ENCODE measurements at places on chromosomes 3 and 15.

DNA sequence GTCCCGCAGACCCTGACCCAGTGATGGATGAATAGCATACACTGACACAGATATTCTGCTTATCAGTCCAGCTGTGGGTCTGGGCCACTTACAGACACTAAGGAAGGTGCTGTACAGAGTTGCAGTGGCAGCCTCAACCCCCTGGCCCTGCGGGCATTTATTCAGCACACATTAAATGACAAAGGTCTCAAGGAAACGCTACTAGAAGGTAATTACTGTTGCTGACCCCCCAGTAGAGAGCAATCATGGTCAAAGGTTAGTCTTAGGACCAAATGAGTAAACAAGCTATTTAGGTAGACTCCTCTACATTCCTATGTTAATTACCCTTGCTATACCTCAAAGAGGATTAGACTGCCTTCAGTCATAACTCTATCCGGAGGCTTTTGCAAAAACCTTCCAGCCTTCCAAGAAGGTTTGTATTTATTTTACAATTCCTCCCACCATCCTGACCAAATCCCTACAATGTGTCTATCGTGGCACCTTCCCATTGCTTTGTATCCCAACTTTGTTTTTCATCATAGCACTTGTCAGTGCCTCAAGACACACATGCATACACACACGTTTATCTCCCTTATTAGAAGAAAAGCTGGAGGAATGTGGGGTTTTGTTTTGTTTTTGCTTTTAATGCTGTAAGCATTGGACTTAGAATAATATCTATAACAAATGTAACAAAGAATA is 227.9 kb downstream of the PYDC2 start:
- DNase-seq: no peak

GRCh38 chr15:66701422-66702034 is 508 bp upstream of the SMAD6 start:
- no peak for DNase-seq

- no peak for DNase-seq
Measured at GRCh38 chr15:56537881-56538280, 72.9 kb upstream of the MNS1 start.

GRCh38 chr15:63405159-63405558 is 23.5 kb upstream of the CA12 start:
- no peak for DNase-seq

DNA sequence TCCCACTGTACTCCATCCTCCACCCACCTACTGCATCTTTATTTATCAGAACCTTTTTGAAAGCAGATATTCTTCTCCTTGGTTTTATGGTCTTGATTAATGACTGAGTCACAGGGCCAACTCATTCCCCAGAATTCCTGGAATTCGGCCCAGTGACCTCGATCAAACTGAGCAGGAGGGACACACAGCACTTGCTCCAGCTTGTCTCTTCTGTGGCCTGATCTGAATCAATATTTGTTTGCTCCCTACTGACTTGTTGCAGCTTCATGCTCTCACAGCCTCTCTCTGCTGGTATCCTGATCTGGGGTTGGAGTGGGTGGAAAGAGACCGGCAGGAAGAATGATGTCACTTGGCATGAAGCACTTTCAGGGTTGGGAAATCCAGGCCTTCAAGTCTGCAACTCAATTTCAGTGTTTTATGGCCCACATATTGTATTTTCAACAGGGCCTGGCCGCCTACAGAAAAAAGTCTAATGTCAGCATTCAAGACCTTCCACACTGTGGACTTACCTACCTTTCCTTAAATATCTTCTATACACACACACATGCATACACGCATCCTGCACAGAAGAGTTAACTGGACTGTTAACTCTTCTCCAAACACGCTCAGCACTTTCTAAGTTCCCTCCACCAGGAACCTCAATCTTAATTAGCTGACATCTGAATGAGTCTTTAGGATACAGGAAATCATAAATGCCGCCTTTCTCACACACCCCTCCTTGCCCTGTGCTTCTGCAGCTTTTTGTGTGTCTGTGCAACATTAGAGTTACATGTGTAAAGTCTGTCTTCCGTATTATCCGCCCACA is 4.6 kb downstream of the ANXA2 start:
- DNase-seq: peak; percentile 8

DNA sequence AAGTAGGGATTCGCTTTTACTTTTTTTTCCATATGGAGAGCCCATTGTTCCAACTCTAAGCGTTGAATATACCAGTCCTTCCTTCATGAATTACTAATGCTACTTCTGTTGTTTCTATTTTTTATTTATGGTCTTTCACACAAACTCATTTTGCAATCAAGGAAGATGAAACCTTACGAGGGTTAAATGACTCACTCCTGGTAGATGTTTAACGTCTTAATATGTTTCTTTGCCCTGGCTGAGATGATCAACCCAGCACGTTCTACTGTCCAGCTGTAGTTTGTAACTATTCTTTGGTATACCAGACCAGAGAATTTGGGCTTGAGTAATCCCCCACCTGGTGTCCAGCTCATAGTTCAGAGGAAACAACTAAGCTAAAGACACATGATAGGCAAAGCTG is 23.1 kb downstream of the CDCP1 start:
- no peak for DNase-seq

- DNase-seq: no peak
Measured at GRCh38 chr15:52337198-52337853, 41.7 kb upstream of the MYO5C start.

DNA sequence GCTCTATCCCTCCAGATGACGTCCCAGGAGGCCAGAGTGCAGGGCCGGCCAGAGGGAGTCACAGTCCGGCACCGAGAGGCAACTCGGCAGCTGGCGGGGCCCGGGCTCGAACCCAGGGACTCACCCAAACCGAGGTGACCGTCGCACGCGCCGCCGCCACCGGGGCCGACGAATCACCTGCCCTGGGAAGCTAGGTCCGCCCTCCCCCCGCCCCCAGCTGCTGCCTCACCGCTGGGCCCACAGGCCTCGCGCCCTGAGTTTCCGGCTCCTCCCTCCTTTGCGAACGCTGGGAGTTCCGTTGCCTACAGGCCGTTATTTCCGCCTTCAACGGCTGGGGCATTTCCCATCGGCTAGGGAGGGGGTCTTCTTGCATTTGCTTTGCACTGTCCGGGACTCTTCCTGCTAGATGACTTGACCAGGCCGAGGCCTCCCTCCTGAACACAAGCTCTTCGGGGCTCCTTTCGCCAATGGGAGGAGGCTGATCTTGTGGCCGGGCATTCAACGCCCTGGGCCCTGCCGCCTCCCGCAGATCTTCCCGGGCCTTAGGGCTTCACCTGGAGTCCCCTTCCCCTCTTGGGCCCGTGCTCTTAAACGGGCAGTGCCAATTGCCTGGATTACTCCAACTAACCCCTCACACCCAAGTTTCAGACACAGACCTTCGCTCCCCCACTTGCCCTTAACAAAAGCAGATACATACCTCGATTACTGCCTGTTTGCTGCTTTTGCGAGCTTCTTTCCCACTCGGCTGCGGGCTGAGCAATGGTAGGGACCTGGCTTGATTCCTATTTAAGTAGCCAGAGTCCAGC is at the start of gene SNUPN:
TSS of gene SNUPN (minus strand) at position 184 of the 806 bp plus-strand sequence. CDS start 4,674 bp downstream, outside the sequence.
- DNase-seq: peak; percentile 78

DNA sequence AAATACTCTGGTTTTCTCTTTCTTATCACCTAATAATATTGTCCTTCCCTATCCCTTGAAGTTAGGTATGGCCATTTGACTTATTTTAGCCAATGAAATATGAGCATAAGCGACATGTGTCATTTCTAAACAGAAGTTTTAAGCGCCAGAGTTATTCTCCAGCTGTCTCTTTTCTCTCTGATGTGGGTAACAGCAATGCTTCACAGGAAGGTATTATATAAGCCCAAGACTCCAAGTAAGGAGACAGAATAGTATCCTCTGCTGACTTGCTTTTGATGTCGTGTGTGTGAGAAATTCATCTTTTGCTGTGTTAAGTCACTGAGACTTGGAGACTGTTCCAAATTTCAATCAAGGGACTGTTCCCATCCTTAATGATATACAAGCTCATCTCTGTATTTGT is 224.6 kb upstream of the NECTIN3 start:
- DNase-seq: no peak

DNA sequence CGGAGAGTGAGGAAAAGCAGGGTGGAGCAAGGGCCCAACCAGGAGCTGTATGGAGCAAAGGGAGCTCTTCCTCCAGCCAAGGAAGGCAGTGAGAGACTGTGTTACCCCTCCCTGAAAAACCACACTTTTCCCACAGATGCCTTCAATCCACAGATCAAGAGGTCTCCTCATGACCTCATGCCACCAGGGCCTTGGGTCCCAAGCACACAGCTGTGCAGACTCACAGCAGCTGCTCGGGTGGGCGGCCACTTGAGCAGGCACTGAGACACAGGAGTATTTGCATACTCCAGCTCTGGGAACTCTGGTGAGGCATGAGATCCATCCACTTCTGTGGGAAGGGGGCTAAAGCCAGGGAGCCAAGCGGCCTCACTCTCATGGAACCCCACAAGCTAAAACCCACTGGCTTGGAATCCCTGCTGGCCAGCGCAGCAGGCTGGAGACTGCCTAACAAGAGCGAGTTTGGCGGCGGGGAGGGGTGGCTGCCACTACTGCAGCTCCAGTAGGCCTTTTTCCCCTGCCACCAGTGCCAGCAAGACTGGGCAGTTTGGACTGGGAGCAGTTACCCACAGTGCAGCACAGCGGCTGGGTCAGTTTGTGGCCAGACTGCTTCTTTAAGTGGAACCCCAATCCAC is 880.6 kb upstream of the ARPP21 start:
- DNase-seq: no peak

GRCh38 chr15:64096668-64097384 is 1.0 kb downstream of the SNX1 start:
- DNase-seq: no peak

- DNase-seq: no peak
Measured at GRCh38 chr3:10440684-10441083, 64.7 kb downstream of the ATP2B2 start.

DNA sequence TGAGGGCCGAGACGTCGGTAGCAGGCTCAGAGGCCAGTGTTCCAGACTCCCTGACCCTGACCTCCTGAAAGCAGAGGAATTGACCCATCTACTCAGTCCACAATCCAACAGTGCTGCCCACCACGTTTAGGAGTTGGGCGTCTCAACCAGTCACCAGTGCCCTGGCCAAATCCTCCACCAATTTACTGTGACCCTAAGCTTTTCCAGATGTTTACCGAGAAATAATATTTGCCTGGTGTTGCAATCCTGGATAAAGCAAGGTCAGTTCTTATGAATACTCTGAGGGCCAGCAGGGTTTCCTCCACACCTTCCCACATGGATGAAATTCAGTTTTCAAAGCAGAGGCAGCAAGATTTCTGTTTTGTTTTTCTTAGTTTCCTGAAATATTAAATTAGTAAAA is 7.5 kb upstream of the APOD start:
- no peak for DNase-seq

DNA sequence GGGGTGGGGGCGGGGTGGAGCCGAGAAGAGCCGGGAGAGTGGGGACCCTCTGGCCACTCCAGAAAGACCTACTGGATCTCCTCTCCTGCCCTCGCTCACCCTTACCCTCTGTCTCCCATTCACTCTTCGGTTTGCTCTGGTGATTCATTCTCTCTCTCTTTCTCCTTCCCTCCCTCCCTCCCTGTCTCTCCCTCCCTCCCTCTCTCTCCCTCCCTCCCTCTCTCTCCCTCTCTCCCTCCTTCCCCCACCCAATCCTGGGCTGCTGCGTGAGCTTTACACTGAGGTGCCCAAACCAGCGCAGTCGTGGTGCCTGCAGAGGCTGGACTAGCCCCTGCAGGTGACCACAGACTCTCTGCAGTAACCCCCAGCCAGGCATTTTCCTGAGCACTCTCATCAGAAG is 32.2 kb upstream of the ADAMTS17 start:
- DNase-seq: no peak

GRCh38 chr15:41331833-41332193 is 578 bp downstream of the OIP5 start:
- DNase-seq: no peak

- no peak for DNase-seq
Measured at GRCh38 chr15:66132251-66132816, 121.2 kb downstream of the MEGF11 start.

- no peak for DNase-seq
Measured at GRCh38 chr3:123317716-123318115, 116.0 kb downstream of the SEC22A start.

- DNase-seq: no peak
Measured at GRCh38 chr3:50436114-50436674, 67.2 kb downstream of the CACNA2D2 start.

- no peak for DNase-seq
Measured at GRCh38 chr3:64072126-64072525, 48.8 kb upstream of the PSMD6 start.

DNA sequence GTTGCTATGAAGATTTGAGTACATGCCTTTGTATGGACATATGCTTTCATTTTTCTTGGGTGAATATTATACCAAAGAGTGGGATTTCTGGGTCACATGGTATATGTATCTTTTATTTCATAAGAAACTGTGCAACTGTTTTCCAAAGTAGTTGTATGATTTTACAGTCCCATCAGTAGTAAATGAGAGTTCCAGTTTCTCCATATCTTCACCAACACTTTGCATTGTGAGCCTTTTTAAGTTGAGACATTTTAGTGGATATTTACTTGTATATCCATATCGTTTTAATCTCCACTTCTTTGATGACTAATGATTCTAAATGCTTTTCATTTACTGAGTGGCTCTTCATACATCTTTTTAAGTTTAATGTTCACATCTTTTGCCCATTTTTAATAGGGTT is 20.3 kb downstream of the MEF2A start:
- DNase-seq: no peak

DNA sequence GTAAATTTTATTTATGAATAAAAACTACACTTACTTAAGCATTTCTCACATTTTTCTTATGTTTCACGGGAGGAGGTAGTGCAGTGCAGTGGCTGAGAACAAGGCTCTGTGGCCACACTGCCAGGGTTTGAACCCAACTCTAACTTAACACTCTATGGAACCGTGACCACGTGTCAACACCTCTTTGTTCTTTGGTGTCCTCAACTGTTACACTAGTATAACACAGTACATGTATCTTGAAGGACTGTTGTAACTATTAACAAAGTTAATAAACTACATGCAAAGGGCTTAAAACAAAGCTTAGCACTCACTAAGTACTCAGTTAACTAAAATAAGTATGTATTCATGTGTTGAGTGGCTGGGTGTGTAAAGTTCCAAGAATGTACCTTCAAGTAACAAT is 19.5 kb downstream of the CD47 start:
- no peak for DNase-seq

GRCh38 chr3:134974624-134975023 is 179.6 kb downstream of the EPHB1 start:
- no peak for DNase-seq

- no peak for DNase-seq
Measured at GRCh38 chr3:52714335-52715302, 8.7 kb downstream of the SPCS1 start.

DNA sequence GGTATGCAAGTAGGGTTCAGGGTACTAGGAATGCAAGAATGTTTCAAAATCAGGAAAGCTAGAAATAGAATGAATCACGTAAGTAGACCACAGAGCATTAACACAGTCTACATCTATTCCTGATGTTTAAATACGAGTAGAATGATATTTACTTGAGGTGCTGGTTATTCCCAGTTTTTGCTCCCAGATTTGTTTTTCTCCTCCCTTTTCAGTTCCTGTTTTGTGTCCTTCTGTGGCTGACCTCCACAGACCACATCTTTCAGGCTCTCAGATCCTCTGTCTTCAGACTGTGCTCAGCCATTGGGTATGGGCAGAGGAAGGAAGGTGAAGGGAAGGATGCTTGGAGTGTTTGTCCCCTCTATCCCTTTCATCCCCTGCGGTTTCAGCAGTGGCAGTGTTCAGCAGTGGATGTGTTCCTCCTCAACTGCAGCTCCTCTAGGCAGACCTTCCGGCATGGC is 276.6 kb downstream of the ZNF621 start:
- no peak for DNase-seq

All from esophagus squamous epithelium (tissue), 5 donors.